ENCODE measurements at places on chromosomes 16 and 17.

- DNase-seq = no peak
Measured at GRCh38 chr16:85428168-85428898, 184.8 kb upstream of the GSE1 start.

- DNase-seq = no peak
Measured at GRCh38 chr17:49966767-49967166, 2.2 kb upstream of the DLX4 start.

GRCh38 chr16:75042426-75043174 is 43.8 kb downstream of the ZNRF1 start:
- no peak for DNase-seq

DNA sequence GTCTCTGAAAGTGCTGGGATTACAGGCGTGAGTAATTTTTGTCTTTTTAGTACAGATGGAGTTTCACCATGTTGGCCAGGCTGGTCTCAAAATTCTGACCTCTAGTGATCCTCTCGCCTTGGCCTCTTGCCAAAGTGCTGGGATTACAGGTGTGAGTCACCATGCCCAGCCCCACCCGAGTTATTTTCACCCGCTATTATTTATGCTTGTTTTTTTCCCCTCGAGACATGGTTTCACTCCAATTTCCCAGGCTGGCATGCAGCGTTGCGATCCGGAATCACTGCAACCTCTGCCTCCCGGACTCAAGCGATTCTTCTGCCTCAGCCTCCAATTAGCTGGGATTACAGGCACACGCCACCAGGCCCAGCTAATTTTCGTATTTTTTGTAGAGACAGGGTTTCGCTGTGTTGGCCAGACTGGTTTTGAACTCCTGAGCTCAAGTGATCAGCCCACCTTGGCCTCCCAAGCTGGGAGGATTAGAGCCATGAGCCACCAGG is 9.2 kb downstream of the RPL23 start:
- DNase-seq = no peak

- no peak for DNase-seq
Measured at GRCh38 chr16:53745753-53746266, 41.9 kb downstream of the FTO start.

- no peak for DNase-seq
Measured at GRCh38 chr17:67139784-67140665, 95.7 kb downstream of the CACNG1 start.

DNA sequence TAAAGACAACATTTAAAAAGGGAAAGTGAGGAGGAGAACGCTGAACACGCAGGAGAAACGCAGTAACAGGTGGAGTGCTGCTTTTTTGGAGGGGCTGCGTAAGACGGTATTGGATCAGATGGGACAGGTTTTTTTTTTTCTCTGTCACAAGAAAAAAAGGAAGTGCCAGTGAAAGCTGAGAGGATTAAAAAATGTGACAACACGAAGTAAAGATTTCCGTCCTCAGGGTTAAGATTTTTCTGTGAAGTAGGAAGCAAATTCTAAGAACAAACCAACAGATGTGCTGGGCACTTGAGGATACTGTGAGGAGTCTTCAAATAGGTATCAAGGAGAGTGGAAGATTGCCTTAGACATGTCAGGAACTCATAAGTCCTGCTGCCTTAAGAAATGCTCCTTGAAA is 5.8 kb upstream of the ABCA9 start:
- no peak for DNase-seq

DNA sequence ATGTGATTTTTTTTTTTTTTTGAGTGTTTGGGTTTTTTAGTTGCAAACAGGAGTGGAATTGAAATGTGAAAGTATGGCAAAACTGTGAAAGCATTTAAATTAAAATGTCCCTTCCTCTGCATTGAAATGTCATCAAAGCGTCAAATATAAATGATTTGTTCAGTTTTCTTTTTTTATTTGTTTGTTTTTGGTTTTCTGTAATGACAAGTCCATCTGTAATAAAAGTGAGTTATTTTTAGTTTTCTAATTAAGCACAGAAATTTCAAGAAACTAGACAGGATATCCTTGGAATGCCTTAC is 1.9 kb upstream of the TOB1 start:
- DNase-seq = no peak

- DNase-seq = no peak
Measured at GRCh38 chr17:67312265-67312664, 54.1 kb downstream of the PSMD12 start.

- no peak for DNase-seq
Measured at GRCh38 chr17:83151056-83151441, 71.6 kb downstream of the METRNL start.

GRCh38 chr17:2482218-2482617 is 29.5 kb downstream of the METTL16 start:
- DNase-seq = no peak

DNA sequence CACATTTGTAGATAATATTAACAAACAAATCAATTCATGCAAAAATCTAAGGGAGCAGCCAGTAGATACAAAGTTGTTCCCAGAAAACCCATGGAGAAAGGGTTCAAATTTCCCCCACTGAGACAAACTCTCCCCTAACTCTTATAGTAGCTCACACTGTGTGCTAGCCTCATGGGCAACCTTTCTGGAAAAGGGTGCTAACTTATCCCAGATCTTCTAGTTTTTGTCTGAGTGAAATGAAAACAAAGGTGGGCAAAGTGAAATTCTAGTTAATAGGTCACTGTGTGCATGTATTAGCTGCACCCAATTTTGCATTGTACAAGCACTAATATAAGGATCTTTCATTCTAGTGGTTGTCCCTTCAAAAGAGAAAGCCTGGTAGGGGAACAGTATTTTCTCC is 9.9 kb upstream of the USP32 start:
- no peak for DNase-seq

DNA sequence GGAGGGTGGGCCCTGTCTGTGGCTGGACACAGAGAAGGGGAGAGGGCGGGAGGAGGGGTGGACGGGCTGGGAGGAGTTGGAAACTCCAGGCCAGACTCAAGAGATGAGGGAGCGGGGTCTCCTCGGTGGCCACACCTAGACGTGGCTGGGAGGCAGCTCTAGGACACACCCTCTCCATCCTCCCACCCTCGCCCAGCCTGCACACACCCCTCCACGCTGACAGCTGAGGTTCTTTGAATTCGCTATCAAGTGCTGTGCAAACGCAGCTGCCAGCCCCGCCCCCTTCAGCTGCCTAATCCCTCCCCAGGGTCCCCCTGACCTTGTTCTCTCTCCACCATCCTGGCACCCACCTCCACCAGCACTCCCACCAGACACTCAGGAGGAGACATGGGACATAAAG is 48.7 kb downstream of the DNAH17 start:
- no peak for DNase-seq

DNA sequence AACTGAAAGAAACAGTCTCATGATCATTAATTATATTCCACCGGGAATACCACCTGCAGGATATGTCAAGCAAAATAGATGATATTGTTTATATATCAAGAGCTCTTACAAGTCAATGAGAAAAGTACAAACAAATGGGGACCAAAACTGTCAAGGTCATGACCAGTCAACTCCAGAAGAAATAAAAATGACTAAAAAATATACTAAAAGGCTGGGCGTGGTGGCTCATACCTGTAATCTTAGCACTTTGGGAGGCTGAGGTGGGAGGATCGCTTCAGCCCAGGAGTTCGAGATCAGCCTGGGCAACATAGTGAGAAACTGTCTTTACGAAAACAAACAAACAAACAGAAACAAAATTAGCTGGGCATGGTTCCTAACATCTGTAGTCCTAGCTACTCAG is 49.8 kb upstream of the SCNN1B start:
- DNase-seq = no peak

DNA sequence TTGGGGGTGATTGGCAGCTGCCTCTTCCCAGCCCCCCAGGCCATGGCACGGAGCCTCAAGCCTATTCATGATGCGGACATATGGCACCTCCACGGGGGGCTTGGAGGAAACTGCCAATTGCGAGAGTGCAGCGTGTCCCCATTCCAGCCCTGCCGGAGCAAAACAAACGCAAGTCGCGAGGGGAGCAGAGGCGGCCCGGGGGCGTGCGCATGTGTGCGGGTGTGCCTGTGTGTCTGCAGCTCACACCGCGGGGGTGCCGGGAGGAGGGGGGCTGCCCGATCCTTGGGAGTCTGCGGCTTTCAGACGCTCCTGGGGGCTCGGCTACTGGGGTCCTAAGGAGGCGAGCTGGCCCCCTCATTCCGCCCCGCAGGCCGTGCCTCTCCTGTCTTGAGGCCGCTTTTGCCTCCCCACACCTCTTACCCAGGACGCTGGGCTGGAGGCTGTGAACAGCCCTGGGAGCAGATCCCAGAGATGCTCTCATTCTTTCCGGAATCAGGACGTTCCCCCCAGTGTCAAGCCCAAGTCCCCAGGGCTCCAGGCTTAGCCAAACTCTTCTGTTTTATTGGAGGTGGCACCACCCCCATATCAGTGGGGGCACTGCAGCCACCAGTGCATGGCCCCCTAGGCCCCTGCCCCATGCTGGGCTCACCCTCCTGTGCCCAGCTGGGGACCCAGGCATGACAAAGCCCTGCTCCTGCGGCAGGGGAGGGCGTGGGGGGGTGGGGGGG is 29.1 kb downstream of the ENDOV start:
- no peak for DNase-seq

DNA sequence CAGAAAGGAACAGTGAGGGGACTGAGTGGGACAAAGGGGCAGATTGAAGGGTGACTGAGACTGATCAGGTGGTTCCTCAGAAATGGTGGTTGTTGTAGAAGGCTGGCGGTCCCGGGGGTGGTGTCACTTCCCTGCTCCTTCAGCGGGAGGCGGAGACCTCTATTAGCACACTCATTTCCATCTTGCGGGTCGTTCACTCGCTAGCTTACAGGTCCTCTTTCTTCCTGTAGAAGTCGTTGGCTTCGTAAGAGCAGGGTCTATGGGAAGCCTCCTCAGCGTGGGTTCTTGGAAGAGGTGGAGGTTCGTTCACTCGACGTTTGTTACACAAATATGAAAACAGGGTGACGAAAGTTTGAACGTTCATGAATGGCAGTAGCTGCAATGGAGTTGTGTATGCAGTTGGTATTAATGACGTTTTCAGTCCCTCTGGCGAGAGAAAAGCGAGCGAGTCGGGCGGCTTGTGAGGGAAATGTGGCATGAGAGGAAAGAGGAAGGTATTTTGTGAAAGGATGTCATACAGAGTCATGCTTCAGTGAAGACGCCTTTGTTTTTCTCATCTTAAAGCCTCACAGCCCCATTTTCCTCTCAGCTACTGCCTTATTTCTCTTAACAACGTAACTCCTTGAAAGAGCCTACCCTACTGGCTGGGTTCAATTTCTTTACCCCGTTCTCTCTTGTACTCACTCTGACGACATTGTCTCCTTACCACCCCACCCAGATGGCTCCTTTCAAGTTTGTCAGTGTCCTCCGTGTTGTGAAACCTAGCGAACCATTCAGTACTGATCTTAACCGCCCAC is 667 bp downstream of the EFCAB13 start:
- DNase-seq = no peak

DNA sequence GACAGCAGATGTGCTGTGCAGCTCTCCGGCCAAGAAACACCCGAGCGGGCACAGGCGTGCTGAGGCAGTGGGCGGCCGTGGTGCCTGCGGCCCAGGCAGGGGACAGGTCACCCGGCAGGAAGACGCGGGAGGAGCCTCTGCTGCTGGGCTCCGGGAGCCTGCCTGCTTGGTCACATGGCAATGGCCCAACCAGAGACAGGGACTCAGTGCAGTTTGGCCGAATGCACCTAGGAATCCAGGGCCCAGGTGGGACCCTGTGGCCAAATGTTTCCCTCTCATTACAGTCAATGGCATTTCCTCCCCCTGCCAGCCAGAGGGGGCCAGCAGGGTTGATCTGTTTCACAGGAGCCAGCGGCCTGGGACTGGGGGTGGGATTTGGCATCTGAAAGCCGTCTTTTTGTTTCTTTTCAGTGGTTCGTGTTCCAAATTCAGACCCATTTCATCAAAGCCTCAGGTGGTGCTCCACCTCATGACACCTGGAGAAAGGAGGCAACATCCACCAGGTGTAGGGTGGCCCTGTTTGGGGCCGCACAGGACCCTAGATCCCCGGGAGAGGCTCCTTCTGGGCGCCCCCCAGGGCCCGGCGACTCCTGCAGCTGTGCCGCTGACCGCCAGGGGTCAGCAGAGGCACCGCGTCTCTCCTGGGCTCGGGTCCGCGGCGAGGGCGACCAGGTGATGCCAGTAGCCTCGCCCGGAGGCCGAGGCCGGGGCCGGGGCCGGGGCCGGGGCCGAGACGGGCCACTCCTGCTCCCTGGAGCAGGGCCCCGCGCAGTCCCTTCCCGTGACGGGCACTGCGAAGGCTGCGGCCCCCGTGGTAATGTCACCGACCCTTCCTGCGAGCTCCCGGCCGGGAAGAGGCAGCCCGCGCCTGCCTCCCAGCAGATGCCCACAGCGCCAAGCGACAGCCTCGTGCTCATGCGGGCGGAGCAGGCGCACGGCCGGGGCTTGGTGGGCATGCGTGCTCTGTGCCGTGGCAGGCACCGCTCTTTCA is 118.5 kb downstream of the C16orf78 start:
- no peak for DNase-seq

GRCh38 chr16:29678691-29679267 is at the start of gene QPRT:
QPRT (plus strand) TSS chr16:29679180; CDS start chr16:29679198, 18 bp downstream.
- no peak for DNase-seq

- DNase-seq = no peak
Measured at GRCh38 chr16:57893559-57894389, 77.2 kb downstream of the CNGB1 start.

DNA sequence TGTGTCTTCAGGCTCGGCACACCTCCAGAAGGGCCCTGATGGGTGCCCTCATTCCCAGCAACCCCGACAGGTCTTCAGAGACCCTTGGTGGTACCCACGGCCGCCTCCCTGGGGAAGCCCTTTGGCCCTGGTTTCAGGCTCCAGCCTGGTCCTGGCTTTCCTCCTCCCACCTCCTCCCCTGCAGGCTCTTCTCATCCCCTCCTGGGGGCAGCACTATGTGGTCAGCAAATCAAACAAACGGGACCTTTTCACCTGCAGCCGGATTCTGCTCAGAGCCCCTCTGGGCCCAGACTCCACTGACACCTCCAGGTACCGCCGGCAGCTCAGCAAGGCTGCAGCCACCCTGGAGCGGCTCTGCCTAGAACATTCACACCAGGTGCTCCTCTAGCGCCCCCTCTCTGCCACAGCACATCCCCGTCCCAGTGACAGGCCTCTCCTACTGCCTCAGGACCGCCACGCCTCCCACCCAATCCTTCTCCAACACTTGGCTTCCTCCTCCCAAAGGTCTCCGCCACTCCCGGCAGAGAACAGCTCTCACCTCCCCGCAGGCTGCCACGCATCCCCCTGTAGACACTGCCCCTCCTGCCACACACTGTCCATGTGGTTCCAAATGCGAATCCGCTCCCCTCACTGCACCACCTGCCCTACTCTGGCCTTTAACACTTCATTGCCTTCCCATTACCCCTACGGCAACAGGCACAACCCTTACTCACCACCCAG is 12.0 kb downstream of the CORO7 start:
- no peak for DNase-seq

GRCh38 chr16:86314402-86315025 is 195.8 kb upstream of the FOXF1 start:
- DNase-seq = no peak

GRCh38 chr17:78992542-78993212 is 13.0 kb upstream of the LGALS3BP start:
- DNase-seq = no peak

GRCh38 chr17:49699966-49700575 is 7.7 kb downstream of the SLC35B1 start:
- DNase-seq = no peak
